ENCODE measurements at places on chromosomes 2 and 18.

DNA sequence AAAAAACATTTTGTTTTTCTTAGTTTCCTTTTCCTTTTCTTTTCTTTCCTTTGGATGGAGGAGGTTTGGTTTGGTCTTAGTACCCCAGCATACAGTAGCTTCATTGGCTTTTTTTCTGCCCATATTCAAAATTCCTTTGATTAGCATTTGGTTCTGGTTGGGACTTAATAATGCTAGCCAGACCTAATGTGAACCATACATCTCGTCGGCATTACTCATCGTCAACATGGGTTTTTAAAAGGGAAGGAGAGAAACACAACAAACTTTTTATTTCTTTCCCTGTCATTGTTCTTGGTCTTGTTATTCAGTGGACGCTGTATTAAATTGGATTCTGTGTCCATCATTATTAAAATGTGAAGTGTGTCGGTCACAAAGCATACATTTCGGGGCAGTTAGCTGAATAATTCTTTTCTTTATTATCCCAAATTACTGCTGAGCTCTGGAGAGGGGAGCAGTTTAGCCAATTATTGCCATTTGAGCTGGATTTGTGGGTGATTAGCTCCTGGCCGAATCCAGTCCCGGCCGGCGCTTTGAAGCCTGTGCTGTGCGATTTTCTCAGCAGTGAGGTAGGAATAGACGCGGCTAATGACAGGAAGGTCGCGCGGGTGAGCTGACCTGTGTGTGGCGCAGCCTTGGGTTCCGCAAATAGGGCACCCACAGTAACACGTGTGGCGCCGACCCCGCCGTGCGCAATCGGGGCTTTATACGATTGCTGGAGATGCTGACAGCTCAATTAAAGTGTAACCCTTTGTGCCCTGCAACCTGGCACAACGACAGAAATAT lies 303.3 kb downstream of the GBX2 start:
- no peak for DNase-seq

- DNase-seq, result no peak
These were observed 9.1 kb upstream of the CLK1 start for GRCh38 chr2:200873560-200873959.

- no peak for DNase-seq
These were observed 2.6 kb downstream of the C2orf72 start for GRCh38 chr2:231039821-231040364.

DNA sequence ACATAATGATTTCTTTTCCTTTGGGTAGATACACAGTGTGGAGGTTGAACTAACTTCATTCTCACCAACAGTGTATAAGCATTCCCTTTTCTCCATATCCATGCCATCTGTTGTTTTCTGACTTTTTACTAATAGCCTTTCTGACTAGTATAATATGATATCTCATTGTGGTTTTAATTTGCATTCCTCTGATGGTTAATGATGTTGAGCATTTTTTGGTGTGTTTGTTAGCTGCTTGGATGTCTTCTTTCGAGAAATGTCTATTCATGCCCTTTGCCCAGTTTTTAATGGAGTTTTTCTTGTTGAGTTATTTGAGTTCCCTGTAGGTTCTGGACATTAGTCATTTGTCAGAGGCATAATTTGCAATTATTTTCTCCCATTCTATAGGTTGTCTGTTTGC lies 59.8 kb downstream of the MARCHF4 start:
- DNase-seq, result no peak

DNA sequence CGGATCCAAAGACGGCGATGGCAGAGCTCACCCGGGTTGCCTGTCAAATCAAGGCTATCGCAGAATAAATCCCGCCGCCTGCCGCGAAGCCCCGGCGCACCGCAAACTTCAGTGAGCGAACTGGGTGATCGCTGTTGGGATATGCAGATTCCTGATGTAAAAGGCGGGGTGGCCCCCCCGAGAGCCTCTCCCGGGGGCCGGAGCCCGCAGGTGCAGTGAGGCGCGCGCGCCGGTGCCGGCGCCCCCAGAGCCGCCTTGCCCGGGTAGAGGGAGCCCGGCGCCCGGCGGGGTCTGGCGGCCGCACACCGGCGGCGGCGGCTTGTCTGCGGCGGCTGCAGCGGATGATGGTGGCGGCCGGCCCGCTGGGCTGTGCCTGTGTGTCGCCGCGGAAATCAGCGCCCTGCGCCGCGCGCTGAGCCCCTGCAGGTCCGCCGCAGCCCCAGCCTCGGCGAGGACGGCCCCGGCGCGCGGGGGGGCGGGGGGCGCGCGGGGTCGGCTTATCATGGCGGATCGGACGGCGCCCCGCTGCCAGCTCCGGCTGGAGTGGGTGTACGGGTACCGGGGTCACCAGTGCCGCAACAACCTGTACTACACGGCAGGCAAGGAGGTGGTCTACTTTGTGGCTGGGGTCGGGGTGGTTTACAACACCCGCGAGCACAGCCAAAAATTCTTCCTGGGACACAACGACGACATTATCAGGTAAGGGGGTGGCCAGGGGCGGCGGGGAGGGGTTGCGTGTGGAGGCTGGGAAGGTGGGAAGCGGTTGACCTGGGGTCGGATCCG lies 1.3 kb downstream of the EML6 start:
- no peak for DNase-seq

- DNase-seq, result no peak
These were observed 517.2 kb upstream of the ACVR2A start for GRCh38 chr2:147327613-147328012.

GRCh38 chr2:64085936-64086335 lies 58.3 kb downstream of the PELI1 start:
- no peak for DNase-seq

GRCh38 chr2:16294791-16295190 lies 354.4 kb downstream of the MYCN start:
- no peak for DNase-seq

GRCh38 chr2:238839428-238839827 lies 8.5 kb upstream of the TWIST2 start:
- DNase-seq, result no peak

- DNase-seq, result no peak
These were observed 2.0 kb downstream of the HOXD3 start for GRCh38 chr2:176158855-176159662.

- DNase-seq, result no peak
These were observed 317.7 kb downstream of the RDH14 start for GRCh38 chr2:18242716-18243115.

- no peak for DNase-seq
These were observed 35.1 kb downstream of the GULP1 start for GRCh38 chr2:188326669-188327301.

DNA sequence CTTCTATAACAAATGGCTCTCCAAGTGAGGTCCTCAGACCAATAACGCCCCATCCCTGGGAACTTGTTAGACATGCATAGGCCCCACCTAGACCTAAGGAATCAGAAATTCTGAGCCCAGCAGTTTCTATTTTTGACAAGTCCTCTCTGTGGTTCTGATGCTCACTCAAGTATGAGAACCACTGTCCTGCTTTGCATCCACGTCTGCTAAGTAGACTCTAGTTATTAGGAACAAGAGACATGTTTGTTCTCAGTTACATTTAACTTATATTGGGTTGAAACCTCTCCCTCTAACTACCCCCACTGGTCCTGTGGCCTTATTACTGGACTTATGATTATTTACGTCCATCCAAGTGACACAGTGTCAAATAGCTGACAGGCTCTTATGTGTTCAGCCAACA lies 70.3 kb downstream of the TMEM17 start:
- no peak for DNase-seq

- no peak for DNase-seq
These were observed 99.1 kb downstream of the EN1 start for GRCh38 chr2:118748245-118748885.
